Fibroblast of skin of left biceps (primary cell): ENCODE measurements at places on chromosomes 1 and 21.

DNA sequence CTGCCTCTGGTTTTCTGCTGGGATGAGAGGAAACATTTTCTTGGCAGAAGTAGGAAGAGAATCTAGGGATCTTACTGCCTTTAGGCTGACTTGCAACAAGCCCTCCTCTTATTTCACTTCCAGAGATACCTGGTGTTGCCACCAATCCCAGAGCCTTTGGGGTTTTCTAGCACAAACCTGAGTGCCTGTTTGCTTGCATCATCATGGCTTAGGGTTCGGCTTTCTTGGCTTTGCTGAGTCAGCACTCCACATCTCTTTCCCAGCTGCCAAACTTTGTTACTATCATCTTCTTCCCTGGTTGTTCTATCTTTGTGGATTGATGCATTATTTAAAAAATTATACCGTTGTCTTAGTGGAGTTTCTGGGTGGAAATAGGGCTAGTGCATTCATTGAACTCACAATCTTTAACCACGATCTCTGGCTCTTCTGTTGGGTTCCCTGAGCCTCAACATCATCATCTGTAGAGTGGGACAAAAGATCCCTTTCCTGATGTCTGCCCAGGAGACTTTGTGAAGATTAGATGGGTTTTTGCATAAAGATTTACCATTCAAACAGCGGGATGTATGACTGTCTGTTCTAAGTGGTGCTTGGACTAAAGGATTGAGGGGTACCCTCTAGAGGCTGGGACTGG is 76.6 kb upstream of the SELENON start:
- DNase-seq, result no peak

DNA sequence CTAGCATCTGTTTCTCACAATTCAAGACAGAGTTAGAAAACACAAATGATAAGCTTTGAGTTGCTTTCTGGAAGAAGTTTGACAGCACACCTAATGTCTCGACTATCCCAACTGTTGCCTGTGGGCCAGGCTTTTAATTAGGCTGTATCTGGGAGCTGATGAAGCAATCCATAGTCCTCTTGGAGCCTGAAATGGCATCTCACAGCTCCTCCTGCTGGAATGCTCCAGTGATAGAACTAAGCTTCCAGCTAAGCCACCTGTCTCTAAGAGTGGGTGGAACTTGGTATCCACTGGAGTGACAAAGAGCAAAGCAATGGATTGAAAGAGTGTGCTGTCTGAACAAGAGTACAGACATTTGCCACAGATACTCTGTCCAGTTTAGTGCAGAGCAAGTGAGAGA is 605.3 kb upstream of the NR5A2 start:
- DNase-seq, result no peak

- DNase-seq, result no peak
These were observed 119.8 kb upstream of the SPAG17 start for GRCh38 chr1:118304722-118305359.

DNA sequence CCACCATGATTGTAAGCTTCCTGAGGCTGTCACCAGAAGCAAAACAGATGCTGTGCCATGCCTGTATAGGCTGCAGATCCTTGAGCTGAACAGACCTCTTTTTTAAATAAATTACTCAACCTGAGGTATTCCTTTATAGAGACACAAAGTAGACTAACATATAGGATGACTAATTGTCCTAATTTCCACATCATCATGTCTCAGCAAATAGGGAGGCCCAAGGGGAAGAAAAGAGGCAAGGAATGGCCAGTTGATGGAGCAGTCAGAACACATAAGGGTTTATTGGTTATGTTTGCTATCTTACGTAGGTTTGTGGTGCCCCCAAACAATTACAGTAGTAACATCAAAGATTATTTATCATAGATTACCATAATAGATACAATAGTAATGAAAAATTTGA is 126.2 kb downstream of the RASAL2 start:
- no peak for DNase-seq

- no peak for DNase-seq
These were observed 26.0 kb upstream of the POFUT2 start for GRCh38 chr21:45313682-45314081.

- DNase-seq, result no peak
These were observed 357.0 kb downstream of the TTLL7 start for GRCh38 chr1:83641796-83642443.

DNA sequence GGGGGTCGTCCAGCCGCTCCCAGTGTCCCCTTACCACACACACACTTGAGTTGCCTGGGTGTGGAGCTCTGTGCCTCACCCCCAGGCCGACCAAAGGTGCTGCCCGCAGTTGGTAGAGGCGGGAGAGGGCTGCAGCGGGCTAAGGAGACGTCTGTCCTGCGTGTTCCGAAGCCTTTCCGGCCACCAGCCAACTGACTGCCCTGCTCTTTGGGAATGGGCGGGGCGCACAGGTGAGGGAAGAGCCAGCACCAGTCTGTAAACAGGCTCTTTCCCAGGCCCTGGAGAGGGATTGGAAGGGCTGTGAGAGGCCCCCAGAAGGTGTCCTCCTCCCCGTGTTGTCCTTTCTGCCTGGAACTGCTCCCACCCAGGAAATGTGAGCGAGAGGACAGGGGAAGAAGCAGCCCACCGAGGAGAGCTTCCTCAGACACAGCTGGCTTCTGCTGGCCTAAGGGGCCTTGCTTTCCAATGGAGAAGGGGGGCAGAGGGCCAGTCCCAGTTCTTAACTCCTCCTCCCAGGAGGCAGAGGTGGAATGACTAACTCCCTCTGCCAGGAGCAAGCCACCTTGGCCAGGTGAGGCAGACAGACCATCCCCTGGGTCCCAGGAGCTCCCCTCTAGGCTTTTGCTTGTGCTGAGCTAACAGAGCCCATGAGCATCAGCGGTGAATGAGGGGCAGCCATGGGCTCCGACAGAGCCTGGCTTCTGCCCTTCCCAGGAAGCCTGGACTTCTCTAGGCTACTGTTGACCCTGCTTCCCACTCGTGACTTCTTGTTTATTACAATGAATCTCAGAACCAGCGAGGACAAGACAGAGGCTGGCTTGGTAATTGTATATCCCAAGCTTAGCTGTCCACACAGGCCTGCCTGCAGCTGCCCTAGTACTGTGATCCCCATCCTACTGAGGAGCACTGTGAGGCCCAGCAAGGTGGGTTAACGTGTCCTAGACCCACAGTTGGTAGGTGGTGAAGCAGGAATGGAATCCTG is 158.1 kb upstream of the COA6 start:
- DNase-seq, result no peak

GRCh38 chr1:91022518-91022929 is 689 bp upstream of the ZNF644 start:
- no peak for DNase-seq

DNA sequence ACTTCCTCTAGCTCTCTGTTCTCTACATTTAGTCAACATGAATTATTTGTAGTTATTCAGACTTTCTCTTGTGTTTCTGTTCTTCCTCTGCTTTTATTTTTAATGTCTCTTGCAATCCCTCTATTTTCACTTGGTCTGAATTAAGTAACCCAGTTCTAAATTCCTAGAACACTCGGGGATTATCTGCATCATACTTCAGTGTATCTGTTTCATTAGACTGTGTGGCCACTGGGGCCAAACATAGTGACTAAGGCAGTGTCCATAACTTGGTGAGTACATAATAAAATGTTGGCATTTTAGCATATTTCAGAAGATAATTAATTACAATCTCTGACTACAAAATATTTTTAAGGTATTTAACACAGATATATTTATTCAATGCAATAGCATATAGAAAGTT is 1087.2 kb upstream of the B3GALT2 start:
- no peak for DNase-seq

- DNase-seq, result no peak
These were observed 180.4 kb upstream of the GALNT2 start for GRCh38 chr1:229886636-229887035.

DNA sequence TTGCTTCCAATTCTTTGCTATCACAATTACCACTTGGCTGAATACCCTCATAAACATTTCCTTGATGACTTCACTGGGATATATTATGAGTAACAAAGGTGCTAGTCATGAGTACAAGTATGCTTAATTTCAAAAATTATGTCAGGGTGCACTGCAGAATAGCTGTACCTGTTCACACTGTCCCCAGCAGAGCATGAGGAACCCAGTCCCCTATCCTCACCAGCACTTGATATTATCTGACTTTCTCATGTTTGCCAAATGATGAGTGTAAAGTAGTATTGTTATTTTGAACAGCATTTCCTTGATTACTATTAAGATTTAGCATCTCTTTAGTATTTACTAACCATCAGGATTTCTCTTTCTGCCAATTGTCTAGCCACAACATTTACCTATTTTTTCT is 33.5 kb upstream of the TNFSF4 start:
- DNase-seq, result no peak

GRCh38 chr1:178819123-178819522 is 51.8 kb downstream of the ANGPTL1 start:
- DNase-seq, result no peak

DNA sequence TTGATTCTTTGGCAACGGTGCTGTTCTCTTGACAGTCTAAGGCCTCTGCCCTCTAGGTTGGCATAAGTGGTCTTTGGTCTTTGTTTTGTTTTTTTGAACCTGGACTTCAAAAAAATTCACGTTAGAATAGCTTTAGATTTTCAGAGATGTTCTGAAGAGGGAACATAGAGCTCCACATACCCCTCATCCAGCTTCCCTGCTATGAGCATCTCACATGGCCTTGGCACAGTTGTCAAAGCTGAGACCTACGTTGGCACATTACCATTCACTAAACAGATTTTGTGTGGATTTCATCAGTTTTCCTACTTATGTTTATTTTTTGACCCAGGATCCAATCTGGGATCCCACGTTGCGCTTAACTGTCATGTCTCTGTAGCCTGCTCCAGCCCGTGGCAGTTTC is 60.8 kb downstream of the ARHGEF10L start:
- DNase-seq, result no peak

GRCh38 chr1:174405219-174405618 is 42.5 kb upstream of the GPR52 start:
- DNase-seq, result no peak

DNA sequence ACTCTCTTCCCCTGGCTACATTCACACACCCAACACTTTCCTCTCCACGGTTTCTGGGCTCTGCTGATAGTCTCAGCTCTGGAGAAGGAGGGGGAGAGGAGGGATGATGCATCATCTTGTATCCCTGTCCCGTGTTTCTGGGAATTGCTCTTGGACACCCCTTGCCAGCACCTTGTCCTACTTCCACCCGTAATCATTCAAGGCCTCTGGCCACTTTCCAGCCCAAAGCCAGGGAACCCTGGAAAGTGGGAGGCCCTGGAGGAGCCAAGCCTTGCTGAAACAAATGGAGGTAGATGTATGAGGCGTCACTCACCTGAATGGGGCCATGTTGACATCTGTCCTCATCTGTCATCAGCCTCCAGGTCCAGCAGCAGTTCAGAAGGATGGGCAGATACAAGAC is 4.4 kb downstream of the PLEKHO1 start:
- no peak for DNase-seq

DNA sequence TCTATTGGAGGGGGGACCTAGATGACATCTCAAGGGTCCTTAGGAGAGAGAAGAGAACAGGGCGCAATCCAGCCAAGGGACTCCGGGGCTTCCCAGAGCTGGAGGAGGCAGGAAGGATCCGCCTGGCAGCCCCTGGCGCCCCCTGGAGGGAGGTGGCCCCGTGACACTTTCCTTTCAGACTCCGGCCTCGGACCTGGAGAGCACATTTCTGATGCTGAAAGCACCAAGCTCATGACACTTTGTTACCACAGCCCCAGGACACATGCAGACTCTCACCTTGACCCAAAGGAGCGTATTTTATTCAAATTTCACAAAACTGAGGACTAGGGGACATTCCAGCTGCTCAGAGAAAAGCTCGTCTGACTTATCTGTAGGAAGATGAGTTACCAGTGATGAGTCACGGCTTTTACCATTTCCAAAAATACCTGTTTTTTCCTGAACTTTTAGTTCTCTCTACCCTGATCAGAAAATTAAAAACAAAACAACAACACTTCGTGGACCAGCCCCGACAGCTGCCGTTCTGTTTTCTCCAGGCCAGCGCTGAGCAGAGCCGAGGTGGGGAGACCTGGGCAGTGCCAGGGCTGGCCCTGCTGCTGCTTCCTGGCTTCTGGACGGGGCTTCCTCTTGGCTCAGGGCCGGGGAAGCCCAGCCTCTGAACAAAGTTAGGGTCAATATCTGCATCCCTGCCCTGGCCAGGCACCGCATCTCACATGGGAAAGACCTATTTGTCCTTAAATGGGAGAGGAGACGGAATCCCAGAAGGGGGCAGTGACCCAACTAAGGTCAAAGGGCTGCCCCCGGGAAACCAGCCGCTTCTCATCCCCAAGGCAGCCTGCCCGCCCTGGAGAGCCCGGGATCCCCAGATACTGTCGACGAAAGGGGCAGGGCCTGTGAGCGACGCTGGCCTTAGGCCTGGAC is 21.6 kb upstream of the POFUT2 start:
- no peak for DNase-seq

DNA sequence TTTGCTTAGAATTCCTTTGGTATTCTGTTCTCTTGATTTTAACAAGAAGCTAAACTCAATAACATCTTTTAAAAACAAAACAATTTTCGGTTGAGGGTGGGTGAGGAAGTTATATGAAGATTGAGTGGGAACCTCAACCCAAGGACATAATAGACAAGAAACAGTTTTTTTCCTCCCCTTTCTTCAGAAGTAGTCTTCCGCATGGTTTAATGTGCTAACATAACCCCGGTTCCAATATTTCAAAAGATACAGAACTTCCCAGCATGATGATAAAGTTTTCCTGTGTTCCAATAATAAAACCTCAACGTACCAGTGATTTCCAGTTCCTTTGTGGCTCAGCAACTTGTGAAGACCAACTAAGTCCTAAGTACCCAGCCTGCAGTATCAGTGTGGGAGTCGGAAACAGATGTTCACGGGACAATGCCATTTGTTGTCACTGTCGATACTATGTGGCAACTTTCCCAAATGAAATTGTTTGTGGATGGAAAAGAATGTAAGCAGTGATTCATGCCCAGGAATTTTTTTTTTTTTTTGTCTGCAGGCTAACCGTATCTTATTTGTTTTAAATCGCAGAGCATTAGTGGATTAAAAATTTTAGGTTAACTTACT is 48.5 kb downstream of the NR5A2 start:
- peak; percentile 46 for DNase-seq

DNA sequence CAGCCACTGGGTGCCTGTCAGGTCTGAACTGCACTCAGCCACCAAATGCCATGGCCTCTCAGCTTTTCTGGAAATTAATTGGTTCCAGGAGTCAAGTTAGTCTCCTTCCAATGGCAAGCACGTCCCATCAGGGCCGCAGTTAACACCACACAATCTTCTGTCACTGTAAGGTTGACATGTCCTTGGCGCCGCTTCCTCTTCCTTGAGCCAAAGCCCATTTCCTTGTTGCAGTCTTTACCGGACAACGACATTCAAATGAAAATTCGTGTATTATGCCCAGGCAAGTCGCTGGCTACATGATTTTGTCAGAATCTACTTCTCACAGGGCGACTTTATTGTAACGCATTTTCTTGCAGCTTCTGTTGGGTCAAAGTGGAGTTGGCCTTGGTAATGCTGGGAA is 430.6 kb upstream of the KAZN start:
- no peak for DNase-seq

- no peak for DNase-seq
These were observed 3.7 kb upstream of the IBA57 start for GRCh38 chr1:228161866-228162265.

DNA sequence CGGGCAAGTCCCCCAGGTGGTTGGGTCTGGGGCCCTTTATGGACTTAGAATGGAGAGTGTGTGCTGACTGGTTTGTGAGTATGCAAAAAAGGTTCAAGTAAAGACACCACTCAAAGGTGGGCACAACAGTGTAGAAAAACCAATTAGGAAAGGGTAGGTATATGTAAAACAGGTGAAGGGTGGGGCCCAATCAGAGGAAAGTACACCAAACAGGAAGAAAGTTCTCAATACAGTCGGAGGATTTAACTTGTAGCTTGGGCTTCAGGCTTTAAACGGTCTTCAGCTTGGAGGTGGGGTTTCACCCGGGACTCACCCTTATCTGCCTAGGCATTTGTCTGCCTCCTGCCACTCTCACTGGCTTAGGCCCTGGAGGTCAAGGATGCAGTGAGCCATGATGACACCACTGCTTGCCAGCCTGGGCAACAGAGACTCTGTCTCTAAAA is 6.8 kb upstream of the PUM1 start:
- DNase-seq, result no peak
